ENCODE measurements at places on chromosomes 6 and 20. TPM values are rescaled to one million over a fixed set of nuclear protein-coding genes. Genes with fewer than 3 reads are reported as not detected.
A peak's percentile ranks its signal among the peaks of the same experiment; 100 is the strongest.

Gene SMOC2
- total RNA-seq, result 10.9 TPM

Gene SLC17A1
- not detected for total RNA-seq

Gene HSPA1B
- total RNA-seq, result 168 TPM

Gene TP53RK
- total RNA-seq, result 9.0 TPM

Gene C20orf141
- not detected for total RNA-seq

Gene LY6G6C
- not detected for total RNA-seq

Gene SLC22A2
- total RNA-seq, result not detected

Gene OR2B6
- not detected for total RNA-seq

Gene MUC21
- total RNA-seq, result not detected

Gene LST1
- 10.2 TPM for total RNA-seq

Gene RIPPLY2
- total RNA-seq, result not detected

Gene MLIP
- 291 TPM for total RNA-seq

Gene WFDC10B
- not detected for total RNA-seq

Gene C6orf15
- not detected for total RNA-seq

Gene SLC17A2
- total RNA-seq, result not detected

DNA sequence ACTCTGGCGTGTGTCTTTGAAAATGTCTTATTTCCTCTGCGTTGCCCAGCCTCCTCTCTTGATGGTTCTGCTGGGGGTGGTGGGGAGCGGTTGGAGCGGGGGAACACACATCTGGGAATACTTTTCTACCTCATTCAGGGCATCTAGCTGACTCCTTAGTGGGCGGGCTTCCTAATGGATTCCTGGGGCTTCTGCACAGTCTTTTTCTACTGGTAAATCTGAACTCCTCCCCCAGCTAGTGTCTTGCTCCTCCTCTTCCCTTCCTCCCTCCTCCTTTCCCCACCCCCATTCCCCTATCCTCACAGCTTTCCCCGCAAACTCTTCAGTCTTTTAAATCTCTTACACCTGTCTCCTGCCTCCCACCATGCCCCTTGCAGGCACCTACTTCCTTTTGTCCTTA lies 74.4 kb downstream of the PRL start:
- DNase-seq, result no peak

DNA sequence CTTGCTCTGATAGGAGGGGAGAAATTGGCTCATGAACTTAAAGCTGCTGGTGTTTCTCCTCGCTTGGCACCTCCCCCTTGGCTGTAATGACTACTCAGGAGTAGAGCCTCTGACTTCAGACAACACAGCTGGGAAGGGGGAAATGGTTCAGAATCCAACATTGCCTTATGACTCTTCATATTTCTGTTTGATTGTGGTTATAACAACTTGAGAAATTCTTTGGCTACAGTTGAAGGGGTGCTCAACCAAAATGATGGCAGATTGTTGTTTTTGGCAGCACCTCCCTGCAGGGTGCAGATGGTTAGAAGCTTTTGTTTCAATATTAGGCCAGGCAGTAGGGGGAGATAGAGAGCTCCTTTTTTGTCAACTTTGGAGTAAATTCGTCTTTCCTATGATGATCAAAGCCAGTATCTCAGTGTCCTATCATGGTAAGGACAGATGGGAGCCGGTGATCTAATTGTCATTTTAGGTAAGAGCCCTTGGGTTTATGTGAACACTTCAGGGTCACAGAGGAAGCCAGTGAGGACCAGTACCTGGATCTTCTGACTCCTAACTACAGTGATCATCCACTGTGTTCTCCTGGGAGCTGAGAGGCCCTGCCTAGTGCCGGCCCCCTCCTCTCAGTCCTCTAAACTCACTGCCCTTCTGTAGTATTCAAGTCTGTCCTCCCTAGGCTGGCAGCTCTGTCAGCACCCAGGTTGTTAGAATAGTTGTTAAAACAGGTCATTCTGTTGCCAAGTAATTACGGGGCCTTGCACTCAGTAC lies 39.9 kb downstream of the RPRD1B start:
- peak; percentile 80 for DNase-seq

GRCh38 chr6:13077117-13077516 lies 251.2 kb downstream of the TBC1D7 start:
- DNase-seq, result no peak

GRCh38 chr6:12149944-12150510 lies 137.9 kb downstream of the HIVEP1 start:
- no peak for DNase-seq

DNA sequence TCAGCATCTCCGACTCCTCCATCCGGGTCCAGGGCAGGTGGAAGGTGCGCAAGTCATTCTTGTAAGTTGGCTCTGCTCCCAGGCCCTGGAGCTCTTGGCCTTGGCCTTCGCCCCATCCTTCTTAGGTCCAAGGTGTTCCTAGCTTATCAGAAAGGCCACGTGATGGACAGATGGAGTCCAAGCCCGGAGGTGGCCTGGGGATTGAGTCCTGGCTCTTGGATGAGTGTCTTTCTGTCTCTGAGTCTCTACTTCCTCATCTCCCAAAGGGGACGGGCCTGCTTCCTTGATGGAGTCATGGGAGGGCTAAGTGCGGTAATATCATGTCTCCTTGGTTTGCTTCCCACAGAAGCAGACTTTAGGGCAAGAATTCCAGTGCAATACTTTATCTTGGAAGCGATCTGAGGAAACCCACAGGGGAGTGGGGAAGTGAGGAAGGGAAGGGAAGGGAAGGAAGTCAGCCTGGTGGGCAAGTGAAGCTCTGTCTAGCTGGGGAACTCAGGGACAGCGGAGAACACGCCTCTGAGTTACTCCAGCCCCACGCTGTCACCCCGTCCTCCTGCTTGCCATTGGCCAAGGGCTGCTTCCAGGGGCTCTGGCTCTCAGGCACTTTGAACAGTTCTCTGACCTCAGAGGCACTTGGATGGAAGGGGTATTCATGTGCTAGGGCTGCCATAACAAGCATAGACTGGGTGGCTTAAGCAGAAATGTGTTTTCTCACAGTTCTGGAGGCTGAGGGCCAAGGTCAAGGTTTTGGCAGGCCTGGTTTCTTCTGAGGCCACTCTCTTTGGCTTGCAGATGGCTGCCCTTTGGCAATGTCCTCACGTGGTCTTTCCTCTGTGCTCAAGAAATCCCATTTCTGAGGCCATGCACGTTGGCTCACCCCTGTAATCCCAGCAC lies 4.8 kb downstream of the LBP start:
- DNase-seq, result peak; percentile 94

DNA sequence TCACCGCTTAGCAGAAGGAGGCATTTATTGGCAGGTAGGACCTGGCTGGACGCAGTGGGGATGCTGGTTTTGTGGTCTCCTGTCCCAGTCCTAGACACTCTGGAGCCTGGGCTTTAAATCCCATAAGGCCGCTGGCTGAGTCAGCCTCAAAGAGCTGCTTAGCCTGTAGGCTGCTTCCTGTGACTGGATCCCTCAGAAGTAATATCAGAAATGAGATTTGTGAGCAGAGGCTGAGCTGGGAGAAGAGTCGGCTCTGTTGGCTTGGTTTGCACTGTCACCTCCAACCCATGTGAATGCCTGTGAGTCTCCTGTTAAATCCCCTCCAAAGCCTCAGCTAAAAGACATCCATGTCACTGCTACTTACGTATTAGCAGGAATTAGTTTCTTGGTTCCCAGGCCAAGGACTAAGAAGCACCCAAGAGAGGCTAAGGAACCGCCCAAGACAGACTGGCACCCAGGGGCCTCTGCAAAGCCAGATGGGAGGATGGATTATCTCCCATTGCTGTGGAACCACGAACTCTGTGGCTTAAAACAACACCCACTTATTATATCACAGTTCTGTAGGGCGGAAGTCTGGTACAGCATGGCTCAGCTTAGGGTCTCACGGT lies 289.4 kb downstream of the CDC5L start:
- DNase-seq, result no peak

DNA sequence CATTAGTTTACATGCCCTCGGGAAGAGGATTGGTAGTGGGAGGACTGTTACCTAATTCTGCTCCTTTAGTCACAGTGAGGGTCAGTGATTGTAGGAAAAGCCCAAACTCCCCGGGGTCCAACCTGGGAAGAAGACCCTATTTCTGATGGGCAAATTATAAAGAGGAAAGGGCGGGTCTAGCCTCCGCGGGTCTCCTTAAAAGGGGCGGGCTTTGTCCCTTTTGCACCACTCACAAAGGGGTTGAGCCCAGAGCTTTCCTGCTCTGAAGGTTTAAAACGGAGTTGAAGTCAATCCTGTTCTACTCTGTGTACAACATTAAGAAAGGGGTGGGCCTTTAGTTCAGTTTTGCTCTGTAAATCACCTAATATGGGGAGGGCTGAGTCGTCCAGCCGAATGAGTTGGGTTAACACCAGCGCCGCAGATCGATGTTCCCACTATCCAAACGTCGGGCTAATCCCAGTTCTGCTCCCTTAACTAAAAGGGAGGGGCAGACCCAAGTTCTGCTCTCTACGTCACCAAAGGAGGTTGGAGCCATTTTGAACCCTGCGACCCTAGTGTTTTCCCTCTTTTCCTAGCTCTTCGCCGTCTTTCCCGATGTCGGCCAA lies 920 bp upstream of the RNF5 start:
- no peak for DNase-seq

DNA sequence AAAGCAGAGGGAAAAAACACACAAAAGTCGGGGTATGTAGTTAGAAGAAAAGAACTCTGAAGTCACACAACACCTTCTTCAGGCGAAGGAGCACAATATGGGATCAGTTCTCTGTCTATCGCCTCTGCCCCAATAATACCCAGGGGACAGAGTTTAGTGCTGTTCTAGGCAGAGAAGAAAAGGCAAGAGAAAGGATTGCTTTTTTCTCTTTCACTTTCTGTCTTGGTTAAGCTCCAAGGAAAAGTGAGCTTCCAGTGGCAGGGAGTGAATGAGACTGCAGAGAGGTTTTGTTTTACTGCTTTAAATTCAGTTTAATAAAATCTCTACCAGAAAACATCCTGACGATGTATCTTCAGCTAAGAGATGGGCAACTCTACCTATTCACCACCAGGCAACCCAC lies 86.6 kb upstream of the STXBP5 start:
- no peak for DNase-seq

DNA sequence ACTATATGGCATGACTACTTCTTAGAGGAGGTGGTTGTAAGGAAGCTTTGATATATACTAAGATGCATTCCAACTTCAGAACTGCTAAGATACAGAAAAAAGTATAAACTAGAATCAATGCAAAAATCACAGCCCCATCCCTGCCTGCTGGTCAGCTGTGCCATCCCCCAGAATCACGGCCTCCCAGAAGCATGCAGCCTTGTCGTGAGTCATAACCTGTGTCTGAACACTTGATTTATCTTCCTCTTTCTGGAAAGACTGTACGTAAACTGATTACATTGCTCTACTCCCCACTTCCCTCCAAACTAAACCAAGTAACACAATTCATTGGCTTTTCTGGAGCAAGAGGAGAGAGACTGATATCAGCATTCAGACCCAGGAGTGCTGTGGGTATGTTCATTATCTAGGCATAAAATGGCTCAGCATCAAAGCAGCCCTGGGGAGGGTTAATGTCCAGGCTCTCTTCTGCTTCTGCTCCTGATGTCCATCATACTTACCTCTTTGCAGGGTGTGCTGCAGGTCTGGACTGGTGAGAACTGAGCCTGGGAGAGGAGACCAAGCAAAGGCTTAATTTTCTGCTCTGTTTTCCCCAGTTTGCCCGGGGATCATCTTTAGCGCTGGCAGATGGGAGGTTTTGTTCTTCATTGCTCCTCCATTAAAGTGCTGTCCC lies 18.4 kb downstream of the SCP2D1 start:
- DNase-seq, result no peak

DNA sequence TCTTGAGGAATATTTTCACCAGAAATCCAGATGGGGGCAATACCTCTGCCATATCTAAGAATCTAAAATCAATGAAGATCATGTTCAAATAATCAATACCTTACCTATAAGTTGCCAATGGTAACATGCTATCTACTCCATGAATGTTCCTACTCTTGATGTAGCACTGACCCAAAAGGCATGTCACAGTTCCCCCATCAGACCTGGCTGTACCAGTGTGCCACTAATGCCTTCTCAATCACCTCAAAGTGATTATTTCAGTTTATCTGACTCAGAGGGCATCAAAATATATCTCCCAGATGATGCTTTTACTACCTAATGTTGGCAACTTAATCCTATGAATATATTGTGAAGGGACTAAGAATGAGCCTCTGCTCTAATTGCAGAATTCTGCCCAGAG lies 5.5 kb downstream of the PDCD2 start:
- no peak for DNase-seq

DNA sequence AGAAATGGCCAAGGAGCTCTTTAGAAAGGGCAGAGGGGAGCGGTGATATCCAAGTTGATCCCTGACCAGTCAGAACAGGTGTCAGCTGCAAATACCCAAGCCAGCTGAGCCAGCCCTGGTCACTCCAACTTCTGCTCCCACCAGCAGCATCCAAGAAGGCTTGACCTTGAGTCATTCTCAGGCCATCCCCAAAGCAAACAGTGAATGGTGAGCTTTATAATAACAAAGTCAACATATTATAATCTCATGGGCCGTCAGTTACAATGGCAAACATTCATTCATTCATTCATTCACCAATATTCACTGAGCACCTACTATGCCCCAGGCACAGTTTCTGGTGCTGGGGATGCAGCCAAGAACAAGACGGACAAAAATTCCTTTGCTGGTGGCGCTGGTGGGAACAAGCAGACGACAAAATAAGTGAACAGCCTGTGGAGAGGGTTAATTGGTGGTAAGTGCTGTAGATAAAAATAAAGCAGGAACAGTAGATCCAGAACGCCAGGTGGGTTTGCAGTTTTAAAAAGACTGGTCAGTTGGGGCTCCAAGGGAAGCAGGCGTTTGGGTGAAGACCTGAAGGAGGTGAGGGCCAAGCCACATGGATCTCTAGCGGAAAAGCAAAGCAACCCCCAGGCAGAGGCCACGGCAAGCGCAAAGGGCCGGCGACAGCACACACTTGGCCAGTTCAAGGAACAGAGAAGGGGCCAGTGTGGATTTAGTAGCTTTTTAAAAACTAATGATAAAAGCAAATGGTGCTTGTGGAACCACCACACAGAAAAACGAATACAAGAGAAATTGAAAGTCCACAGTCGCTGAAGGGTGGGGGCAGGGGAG lies 131.8 kb upstream of the PTPN1 start:
- no peak for DNase-seq

GRCh38 chr6:134065706-134066105 lies 13.3 kb upstream of the SLC2A12 start:
- DNase-seq, result no peak

GRCh38 chr6:165082636-165083035 lies 226.8 kb downstream of the C6orf118 start:
- DNase-seq, result no peak

GRCh38 chr6:25363427-25363826 lies 84.3 kb downstream of the CARMIL1 start:
- DNase-seq, result no peak

GRCh38 chr6:100023798-100024197 lies 29.8 kb upstream of the MCHR2 start:
- no peak for DNase-seq

DNA sequence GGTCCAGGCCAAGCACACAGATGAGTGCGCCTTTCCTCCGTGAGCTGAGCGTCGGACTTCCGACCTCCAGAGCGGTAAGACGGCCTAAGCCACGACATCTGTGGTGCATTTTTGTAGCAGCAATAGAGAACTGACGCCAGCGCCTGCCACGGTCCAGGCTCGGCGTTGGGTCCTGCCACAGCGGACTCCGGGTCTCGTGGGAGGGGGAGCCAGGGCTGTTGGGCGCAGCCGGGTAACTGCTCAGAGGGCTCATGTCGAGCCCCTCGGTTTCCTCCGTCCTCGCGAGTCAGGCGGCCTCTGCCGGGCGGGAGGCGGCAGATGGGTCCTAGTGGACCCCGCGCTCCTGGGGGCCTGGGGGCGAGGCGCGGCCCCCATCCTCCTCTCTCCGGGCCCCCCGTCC lies 216.1 kb downstream of the QKI start:
- DNase-seq, result no peak

- no peak for DNase-seq
These were observed 726.6 kb upstream of the POU3F2 start for GRCh38 chr6:98107801-98108200.

Measured in right cardiac atrium (tissue), 5 donors.